ENCODE measurements at places on chromosomes 7 and 10.

- DNase-seq, result no peak
Observed at GRCh38 chr10:110853921-110854605, 17.7 kb upstream of the PDCD4 start.

DNA sequence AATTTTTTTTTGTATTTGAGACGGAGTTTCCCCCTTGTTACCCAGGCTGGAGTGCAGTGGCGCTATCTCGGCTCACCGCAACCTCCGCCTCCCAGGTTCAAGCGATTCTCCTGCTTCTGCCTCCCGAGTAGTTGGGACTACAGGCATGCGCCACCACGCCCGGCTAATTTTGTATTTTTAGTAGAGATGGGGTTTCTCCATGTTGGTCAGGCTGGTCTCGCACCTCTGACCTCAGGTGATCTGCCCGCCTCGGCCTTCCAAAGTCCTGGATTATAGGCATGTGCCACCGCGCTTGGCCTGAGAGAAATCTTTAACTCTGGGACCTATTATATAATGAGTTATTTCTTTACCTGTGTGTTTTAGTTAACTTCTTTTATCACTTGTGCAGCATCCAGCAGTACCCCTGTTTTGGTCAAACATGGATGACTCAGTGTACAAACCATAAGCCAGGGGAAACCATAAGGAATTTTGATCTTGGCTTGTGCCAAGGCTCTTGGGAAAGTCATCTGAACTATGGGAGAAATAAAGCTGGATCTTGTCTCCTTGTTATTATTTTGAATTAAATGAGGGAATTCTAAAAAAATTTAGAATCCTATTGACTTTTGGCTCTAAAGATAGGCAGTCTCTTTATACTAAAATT is 23.6 kb upstream of the ZRANB1 start:
- DNase-seq, result peak; percentile 68

DNA sequence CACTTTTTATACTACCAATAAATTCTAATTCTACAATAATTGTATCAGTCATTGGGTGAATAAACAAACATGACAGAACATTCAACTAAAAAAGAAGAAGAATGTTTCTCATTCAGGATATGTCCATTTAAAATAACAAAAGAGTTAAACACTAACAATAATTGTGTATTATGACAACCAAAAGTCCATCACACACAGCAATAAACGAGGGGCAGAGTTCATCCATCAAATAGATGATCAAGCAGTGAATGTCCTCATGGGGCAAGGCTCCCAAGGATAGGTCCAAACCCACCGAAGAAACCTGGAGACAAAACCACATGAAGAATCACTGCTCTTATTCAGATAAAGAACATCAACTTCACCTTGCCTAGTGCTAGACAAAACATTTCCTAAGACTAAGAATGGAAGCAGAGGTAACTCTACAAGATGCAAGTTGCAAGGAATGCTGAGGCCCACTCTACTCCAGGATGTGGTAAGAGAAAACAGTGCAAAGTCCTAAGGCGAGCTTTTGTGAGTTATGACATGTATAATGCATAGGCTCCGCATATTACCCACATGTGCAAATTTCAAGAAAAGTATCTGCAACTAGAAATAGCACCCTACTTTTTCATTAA is 115.1 kb downstream of the PARD3 start:
- DNase-seq, result no peak

- peak; percentile 44 for DNase-seq
Observed at GRCh38 chr7:77887567-77887966, 89.0 kb downstream of the PHTF2 start.

- DNase-seq, result no peak
Observed at GRCh38 chr10:18164093-18164492, 23.9 kb downstream of the CACNB2 start.

DNA sequence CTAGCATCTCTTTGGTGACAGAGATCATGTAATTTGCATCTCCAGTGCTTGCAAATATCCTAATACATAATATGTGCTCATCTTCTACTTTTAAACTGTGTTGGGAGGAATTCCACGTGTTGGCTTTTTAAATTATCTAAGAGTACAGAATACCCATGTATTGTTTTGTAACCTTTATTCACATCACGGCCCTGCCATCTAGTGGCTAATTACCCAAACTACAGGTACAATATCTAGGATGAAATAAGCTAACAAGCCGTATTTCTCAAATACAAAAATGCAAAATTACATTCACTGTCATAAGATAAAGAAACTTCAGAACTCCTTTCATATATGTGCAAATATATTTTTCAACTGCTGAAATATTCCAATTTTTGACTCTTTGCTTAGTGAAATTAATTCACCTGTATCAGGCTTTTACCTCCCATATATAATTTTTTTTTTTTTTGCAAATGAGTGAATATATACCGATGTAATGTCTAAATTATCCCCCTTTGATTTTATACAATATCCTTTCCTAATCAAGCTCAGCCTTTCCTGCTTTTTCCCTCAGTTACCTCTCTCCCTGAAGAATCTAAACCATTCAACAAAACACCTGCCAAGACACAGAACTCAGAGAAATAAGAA is 30.3 kb upstream of the LSM8 start:
- DNase-seq, result no peak

DNA sequence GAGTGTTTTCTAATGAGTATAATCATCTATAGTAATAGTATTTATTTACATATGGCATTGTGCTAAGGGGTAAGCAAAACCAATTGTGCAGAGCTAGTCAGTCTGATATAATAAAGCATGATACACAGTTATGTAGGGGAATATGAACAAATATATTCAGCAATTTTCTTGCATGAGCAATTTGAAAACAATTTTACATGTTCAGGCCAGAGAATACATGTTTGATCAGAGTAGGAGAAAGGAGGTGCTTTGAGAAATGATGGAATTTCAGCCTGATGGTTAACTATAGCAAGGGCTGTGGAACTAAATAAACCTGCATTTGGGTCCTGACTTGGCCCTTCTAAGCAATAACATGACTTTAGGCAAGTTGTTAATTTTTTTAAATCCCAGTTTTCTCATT is 214.5 kb downstream of the TWIST1 start:
- no peak for DNase-seq

- DNase-seq, result no peak
Observed at GRCh38 chr10:77959384-77959783, 32.8 kb upstream of the DLG5 start.

DNA sequence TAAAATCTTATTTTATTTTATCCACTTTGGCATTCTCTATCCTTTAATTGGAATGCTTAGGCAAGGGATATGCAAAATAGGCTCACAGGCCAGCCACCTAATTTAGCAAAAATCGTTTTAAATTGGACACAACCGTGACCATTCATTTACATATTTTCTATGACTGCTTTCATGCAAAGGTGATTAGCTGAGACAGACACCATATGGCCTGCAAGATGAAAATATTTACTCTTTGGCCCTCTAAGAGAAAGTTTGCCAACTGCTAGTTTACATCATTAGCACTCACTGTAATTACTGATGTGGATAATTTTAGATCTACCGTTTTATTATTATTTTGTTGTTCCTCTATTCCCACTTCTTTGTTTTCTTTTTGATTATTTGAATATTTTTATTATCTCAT is 375.5 kb upstream of the LRRTM3 start:
- no peak for DNase-seq

DNA sequence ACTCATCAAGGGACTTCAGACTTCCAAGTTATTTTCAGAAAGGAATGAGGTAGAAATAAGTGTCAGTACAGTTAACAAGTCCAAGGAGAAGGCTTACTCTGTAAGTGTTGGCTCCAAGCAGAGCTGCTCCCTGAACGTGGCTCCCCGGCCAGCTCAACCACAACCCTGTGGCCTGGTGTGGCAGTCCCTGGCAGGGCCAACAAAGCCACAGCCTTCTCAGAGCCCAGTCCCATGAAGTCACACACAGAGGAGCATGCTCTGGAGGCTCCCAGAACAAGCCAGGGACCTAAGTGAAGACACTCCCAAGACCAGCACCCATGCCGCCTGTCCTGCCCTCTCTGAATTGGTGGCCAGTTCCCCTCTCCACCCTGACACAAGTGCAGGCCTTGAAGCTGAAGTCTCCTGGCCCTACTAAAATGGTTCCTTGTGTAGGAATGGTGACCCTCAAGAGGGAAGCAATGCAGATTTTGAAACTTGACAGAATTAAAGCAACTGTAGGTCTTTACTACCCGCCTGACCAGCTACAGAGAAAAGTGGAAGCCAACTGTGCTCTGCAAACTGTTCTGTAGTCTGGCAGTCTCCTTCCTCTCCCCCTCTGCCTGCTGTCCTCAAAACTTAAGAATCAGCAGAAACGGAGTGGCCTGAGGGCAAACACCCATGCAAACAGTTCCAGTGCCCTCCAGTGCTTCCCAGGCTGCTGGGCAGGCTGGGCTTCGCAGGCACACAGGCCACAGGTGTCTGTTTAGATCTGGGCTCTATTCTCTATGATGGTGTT is 51.1 kb downstream of the NOD1 start:
- DNase-seq, result no peak

- DNase-seq, result no peak
Observed at GRCh38 chr10:78470267-78471103, 436.8 kb downstream of the RPS24 start.

DNA sequence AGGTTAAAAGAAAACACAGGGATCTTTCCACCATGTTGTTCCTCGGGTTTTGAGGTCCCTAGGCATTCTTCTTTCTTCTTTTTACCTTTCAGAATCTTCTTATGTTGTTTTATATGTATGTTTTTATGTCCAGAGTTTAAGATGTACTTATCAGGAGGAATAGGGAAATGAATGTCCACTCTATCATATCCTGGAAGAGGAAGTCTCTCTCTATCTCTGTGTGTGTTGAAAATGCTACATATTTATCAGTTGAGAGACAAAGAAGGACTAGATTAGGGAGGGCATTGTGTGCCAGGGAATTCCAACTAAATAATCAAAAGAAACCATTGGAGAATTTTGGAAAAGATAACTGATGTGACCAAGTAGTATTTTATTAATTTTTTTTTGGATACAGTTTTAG is 200.5 kb upstream of the POT1 start:
- no peak for DNase-seq

- no peak for DNase-seq
Observed at GRCh38 chr10:11527691-11528255, 83.7 kb downstream of the USP6NL start.

DNA sequence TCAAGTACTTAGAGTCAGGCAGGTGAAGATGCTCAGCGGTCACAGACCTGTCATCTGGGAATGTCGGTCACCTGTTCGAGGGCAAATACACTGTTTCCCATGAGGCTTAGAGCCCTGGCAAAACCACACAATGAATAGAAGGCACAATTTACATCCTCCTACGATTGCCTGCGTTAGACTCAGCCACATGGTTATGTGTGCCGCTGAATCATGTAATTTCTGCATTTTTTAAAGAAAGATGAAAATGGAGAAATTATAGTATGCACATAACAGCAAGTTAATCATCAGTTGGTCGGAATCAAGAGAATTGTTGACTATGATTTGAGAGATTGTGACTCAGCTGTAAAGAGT is 158.2 kb downstream of the ADARB2 start:
- DNase-seq, result no peak

DNA sequence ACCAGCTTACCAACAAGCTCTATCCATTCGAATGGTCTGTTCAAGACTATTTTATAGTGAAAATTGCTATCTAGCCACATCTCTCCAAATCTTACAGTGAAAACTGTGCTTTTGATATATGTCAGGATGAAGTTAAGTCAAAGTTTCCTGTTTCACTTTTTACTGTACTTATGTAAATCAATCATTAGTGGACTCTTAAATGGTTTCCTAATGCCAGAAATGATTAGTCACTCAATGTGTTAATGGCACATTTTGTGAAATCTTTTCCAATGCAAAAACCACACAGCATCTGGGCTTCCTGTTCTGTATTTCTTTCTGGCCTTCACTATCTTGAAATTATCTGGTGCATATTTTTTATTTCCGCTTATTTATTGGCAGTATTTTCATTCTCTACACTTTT is 87.3 kb upstream of the STEAP1B start:
- no peak for DNase-seq

DNA sequence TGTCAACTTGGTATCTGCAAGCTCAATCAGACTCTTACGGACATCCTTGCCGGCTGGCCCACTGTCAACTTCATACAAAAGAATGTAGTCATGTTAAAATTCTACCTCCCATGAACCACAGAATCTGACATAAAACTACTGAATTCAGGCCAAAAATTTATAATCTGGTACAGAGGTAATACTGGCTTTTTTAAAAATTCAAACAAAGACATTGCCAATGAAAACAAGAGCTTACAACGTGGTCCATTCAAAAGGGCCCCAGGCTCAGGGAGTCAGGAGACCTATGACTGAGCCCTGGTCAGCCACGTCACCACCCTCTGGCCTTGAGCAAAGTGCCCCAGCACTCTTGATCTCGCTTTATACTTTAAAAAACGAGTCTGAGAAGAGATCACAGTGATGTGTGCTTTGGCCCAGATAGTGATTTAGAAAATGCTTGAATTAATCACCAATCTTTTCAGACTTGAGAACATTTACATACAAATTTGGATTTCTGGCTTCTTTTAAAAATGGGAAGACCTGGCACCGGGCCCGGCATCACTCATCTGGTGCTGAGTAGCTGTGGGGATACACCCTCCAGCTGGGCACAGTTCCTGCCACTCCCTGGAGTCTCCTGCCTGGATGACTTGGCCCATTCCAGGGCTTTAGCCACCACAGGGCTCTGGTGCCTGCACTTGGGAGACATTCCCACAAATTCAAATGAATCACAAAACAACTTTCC is 94.1 kb downstream of the PIP4K2A start:
- DNase-seq, result peak; percentile 80

GRCh38 chr7:15954671-15955354 is 268.3 kb upstream of the MEOX2 start:
- no peak for DNase-seq

DNA sequence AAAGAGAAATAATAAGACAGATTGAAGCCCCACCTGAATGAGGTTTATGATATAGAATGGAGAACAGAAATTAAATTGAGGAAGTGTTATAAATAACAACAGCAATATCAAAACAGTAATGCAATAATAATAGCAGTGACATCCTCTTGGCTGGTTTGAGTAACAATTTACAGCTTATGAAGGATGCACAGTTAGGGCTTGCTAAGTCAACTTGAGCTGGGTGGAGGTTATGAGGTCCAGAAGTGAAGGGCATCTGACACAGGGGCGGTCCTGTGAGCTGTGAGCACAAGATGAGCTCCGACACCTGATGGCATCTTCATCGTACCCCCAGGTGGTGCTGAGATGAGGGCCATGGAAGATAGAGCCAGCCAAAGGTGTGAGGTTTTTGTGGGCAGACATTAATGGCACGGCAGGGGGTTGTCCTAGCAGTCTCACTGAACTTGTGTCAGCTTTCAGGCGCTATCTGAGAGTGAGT is 30.5 kb downstream of the ARHGAP22 start:
- no peak for DNase-seq

DNA sequence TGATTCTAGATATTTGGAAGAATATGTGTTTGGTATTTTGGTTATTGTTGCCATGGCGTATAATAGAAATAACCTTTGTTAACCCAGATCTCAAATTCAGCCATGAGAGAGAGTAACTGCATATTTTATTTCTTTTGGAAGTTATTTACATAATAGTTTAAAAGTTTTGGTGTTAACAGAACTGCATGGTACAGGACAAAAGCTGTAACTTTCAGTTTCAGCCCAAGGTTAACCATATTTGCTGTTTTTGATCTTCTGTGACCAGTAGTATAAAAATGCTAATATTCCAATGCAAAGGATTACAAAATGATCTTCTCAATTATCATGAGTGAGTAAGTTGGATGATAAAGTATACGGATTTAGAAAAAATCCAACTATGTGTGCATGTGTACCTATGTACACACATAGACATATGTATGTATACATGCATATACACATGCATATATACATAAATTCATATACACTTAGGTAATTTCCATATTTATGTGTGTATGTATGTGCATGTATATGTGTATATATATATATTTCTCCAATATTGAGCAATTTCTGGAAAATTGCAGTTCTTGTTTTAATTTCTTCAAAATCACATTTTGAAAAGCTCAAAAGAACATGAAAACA is 38.0 kb upstream of the PIP4K2A start:
- no peak for DNase-seq
